ENCODE measurements at places on chromosomes 5 and 9. TPM values are rescaled to one million over a fixed set of nuclear protein-coding genes. Genes with fewer than 3 reads are reported as not detected.

GRCh38 chr9:38371495-38371894 is 21.0 kb upstream of the ALDH1B1 start:
- no peaks in the 10 kb centered on the region for H3K36me3 ChIP-seq
- no peaks in the 10 kb centered on the region for H3K4me1 ChIP-seq
- no peak overlapping the region for H3K4me3 ChIP-seq
- peaks cover 14% of the 10 kb centered on the region for H3K27me3 ChIP-seq
- no peak for DNase-seq

- DNase-seq: no peak
- H3K27ac ChIP-seq: no peak overlapping the region
- no peak overlapping the region for H3K4me3 ChIP-seq
- H3K27me3 ChIP-seq: no peaks in the 10 kb centered on the region
- H3K4me1 ChIP-seq: peaks cover 73% of the 10 kb centered on the region
Measured at GRCh38 chr9:133943036-133943780, 48.9 kb downstream of the VAV2 start.

GRCh38 chr5:61019642-61020041 is 74.6 kb downstream of the NDUFAF2 start:
- H3K27ac ChIP-seq: no peak overlapping the region
- no peak for DNase-seq
- H3K4me3 ChIP-seq: no peak overlapping the region
- H3K4me1 ChIP-seq: no peaks in the 10 kb centered on the region

GRCh38 chr5:175520321-175520720 is 42.0 kb downstream of the SFXN1 start:
- H3K36me3 ChIP-seq: peaks cover 88% of the 10 kb centered on the region
- no peaks in the 10 kb centered on the region for H3K27me3 ChIP-seq
- H3K27ac ChIP-seq: no peak overlapping the region
- H3K4me1 ChIP-seq: no peaks in the 10 kb centered on the region
- DNase-seq: no peak
- H3K4me3 ChIP-seq: no peak overlapping the region

DNA sequence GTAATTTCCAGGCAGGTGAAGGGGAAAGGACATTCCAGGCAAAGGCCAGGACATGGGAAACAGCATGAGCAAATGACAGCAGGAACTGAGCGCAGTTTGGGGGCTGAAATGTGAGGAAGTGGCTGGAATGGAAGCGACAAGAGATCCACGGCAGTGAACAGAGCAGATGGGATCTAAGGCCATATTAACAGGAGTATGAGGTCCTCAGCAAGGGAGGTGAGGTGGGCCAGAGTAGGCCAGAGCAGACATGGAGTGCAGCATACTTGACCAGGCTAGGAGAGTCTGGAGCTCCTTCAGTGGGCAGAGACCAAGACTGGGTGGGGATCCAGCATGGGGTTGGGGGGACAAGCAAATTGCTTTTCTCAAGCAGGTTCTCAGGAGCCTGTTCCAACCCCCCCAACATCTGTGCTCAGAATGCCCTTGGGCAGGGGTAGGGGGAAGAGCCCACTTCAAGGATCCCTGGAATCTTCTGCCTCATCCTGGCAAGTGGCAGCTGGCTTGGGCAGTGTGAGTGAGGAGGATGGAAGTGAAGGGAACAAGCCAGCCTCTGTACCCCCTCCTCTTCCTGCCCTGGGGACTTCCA is 34.5 kb downstream of the DAB2IP start:
- no peak overlapping the region for H3K27ac ChIP-seq
- no peak overlapping the region for H3K4me3 ChIP-seq
- H3K36me3 ChIP-seq: no peaks in the 10 kb centered on the region

- no peak for DNase-seq
- peaks cover 11% of the 10 kb centered on the region for H3K27me3 ChIP-seq
- H3K4me1 ChIP-seq: no peaks in the 10 kb centered on the region
- no peak overlapping the region for H3K4me3 ChIP-seq
Measured at GRCh38 chr5:115723220-115723619, 93.2 kb downstream of the CDO1 start.

GRCh38 chr5:109141222-109142200 is 268.3 kb downstream of the PJA2 start:
- no peaks in the 10 kb centered on the region for H3K27me3 ChIP-seq
- H3K4me3 ChIP-seq: no peak overlapping the region
- H3K27ac ChIP-seq: no peak overlapping the region
- no peaks in the 10 kb centered on the region for H3K36me3 ChIP-seq

DNA sequence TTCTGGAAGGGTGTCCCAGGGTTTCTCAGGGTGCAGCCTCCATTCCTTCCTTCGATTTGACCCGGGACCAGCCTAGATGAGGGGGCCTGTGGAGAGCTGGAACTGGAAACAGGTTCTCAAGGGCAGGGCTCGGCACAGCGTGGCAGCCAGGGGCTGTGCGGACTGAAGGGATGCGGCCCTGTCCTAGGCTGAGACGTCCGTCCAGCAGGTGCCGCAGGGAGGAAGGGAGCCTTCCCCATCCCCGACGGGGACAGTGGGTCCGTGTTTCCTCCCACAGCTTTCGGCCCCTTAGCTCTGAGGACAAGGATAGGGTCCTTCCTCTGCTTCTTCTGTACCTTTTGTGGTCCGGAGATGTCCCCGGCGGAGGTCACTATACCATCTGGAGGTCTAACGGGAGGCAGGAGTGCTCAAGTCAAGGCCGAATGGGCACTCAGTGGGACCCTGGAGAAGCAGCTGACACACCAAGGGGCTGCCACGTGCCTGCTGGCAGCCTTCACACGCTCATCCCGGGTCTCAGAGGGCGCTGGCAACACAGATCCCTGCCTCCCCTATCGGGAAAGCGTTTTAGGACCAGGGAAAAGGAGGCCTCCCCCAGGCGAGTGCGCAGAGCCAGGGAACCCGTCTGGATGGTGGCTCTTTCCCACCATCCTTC is 49.9 kb downstream of the USP20 start:
- no peaks in the 10 kb centered on the region for H3K27me3 ChIP-seq
- peak; percentile 48 for DNase-seq
- H3K4me1 ChIP-seq: peaks cover 66% of the 10 kb centered on the region
- peaks cover 45% of the 10 kb centered on the region for H3K36me3 ChIP-seq
- H3K27ac ChIP-seq: peak overlapping the region; percentile 98

DNA sequence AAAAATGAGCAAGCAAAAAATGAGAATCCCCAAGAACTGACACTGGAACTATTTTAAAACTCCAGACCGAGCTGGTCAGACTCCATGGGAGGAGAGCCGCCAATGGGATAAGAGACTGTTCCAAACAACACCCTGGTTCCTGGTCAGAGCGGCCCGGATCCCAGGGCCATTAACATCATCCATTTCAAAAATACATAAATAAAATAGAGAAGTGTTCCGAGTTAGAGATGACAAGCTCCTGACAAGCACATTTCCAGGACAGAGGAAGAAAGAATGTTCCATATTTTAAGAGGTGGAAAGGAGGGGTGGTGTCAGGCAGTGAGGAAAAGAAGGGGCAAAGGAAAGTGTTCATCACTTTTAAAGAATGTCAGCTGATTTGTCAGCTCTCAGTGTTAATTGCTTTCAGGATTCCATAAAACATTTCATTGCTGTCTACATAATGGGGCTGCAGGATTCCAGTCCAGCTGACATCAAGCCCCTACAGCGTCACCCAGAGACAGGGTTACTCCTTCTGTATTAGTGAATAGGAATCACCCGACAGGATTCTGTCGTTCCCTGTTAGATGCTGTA is 202.5 kb upstream of the TRIM32 start:
- no peak for DNase-seq
- H3K27ac ChIP-seq: no peak overlapping the region
- H3K4me1 ChIP-seq: no peaks in the 10 kb centered on the region
- H3K36me3 ChIP-seq: no peaks in the 10 kb centered on the region
- H3K4me3 ChIP-seq: no peak overlapping the region

DNA sequence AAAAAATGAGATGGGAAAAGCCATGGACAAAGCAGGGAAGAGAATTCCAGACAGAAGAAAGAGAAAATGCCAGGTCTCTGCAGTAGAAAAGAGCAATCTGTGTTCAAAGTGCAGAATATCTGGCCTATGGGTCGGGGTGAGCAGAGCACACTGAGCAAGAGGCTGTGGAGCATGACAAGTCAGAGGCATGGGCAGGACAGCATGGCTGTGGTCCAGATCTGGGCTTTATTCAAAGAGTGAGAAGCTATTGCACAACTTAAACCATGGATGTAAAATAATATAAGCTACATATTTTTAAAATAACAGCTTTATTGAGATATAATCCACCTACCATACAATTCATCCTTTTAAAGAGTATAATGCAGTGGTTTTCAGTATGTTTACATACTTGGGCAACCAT is 133.1 kb upstream of the SPDL1 start:
- no peak overlapping the region for H3K27ac ChIP-seq
- DNase-seq: no peak
- no peak overlapping the region for H3K4me3 ChIP-seq
- peaks cover 4% of the 10 kb centered on the region for H3K27me3 ChIP-seq
- no peaks in the 10 kb centered on the region for H3K4me1 ChIP-seq
- no peaks in the 10 kb centered on the region for H3K36me3 ChIP-seq

The ADGRV1 gene
- total RNA-seq: not detected

The CYLC2 gene
- total RNA-seq: not detected

The MYMK gene
- total RNA-seq: not detected

The TEX48 gene
- total RNA-seq: not detected

Measured in activated B cell treated with CpG ODN at 0.5 μM for 24 hours (primary cell).